Nephron progenitor cell (in vitro differentiated cells): ENCODE measurements at places on chromosomes 2 and 18.

DNA sequence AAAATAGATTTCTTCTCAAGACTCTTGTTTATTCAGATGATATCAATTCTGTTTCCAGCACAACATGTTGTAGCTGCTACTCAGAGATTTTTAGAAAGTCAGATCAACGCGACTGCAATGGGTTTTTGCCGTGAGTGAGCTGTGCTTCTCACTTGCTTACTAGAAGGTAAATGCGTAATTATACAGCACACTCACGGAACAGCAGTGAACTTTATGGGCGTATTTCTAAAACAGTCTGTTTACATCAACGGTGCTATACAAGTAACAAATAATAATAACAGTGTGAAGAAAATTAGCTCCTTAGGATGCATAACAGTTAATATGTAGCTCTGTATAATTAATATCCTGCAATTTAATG lies 533.6 kb downstream of the RNF144A start:
- peaks cover 13% of the 10 kb centered on the region for H3K4me1 ChIP-seq
- no peaks in the 10 kb centered on the region for H3K36me3 ChIP-seq
- H3K4me3 ChIP-seq, result no peak overlapping the region
- no peak overlapping the region for H3K27ac ChIP-seq

GRCh38 chr2:126669772-126670171 lies 13.8 kb downstream of the GYPC start:
- peaks cover 80% of the 10 kb centered on the region for H3K4me1 ChIP-seq
- DNase-seq, result no peak
- no peak overlapping the region for H3K4me3 ChIP-seq
- peak overlapping the region; percentile 96 for H3K27ac ChIP-seq

DNA sequence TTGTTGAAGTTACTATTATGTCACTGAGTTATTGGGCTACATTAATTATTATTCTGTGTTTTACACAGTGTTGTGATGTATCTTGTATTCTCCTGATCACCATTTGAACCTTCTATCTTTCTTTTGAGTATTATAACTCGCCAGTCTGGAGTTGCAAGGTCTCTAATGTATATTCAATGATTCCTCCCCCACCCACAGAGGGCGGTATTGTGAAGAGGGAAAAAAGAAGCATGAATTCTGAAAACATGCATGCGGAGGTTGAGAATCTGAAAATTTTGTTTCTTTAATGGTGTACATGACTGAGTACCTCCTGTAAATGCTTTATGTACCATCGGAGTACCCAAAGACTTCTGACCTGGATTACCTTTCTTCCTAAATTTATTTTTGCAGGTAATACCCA lies 266.6 kb downstream of the NR4A2 start:
- no peaks in the 10 kb centered on the region for H3K36me3 ChIP-seq
- no peak overlapping the region for H3K4me3 ChIP-seq
- no peak for DNase-seq
- no peak overlapping the region for H3K27ac ChIP-seq
- H3K27me3 ChIP-seq, result no peaks in the 10 kb centered on the region

DNA sequence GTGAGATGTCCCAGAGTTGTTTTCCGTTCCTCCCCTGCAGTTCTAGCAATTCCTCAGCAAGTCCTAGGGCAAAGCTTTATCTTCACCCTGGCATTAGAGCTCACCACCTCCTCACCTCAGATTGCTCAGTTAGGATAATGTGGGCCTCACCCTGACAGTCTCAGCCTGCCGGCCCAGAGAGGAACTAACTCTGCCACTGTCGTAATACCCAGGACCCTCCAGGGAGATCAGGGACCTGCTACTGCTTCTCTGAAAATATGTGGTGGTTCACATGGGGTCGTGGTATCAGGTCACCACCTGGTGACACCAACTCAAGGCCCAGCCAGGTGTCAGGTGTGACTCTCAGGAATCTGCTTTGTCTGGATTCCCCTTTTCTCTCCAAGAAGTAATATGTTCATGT lies 120.7 kb downstream of the FEZ2 start:
- DNase-seq, result no peak
- no peak overlapping the region for H3K4me3 ChIP-seq
- no peaks in the 10 kb centered on the region for H3K4me1 ChIP-seq
- no peak overlapping the region for H3K27ac ChIP-seq
- peaks cover 98% of the 10 kb centered on the region for H3K36me3 ChIP-seq

- no peak for DNase-seq
- no peak overlapping the region for H3K27ac ChIP-seq
- H3K4me3 ChIP-seq, result no peak overlapping the region
- no peaks in the 10 kb centered on the region for H3K4me1 ChIP-seq
Measured at GRCh38 chr2:168962636-168963035, 61.5 kb downstream of the G6PC2 start.

DNA sequence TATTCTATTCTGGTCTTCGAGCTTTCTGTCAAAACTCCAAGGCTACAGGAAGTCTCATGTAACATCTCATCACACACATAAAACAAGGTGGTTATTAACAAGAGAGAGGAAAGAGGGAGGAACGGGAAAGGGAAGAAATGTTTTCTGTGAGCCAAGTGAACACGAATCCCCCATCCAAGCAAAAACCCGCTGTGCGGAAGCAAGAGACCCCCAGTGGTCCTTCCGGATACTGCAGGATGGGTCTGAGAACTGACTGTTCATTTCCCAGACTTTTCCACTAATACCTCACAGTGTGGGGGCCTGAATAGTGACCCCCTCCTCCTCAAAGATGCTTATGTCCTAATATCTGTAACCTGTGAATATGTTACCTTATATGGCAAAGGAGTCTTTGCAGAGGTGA lies 19.0 kb upstream of the DIPK1C start:
- H3K4me3 ChIP-seq, result no peak overlapping the region
- peak; percentile 76 for DNase-seq
- peaks cover 23% of the 10 kb centered on the region for H3K4me1 ChIP-seq
- peaks cover 7% of the 10 kb centered on the region for H3K27me3 ChIP-seq
- no peak overlapping the region for H3K27ac ChIP-seq

DNA sequence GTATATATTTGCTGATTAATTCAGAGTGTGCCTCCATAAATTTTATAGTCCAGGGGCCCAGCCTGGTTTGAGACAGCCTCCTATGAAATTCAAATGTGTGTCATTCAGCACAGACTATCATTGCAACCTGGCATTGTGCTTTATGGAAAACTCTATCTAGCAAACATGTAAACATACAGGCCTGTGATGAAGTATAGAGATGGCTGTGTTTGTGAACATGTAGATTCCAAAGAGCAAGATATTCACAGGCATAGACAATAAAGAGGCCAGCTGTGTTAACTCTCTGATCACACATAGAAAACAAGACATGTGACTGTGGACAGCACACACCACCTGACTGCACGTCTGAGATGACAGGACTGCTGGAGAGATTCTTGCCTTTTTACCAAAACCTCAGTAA lies 297.9 kb downstream of the EN1 start:
- no peak for DNase-seq
- no peaks in the 10 kb centered on the region for H3K36me3 ChIP-seq
